NCI-H460 (cell line): ENCODE measurements at places on chromosomes 3 and 15. TPM values are rescaled to one million over a fixed set of nuclear protein-coding genes. Genes with fewer than 3 reads are reported as not detected.

The RLBP1 gene
- total RNA-seq = not detected in 2 replicates

GRCh38 chr3:74393426-74393825 is 221.0 kb downstream of the CNTN3 start:
- DNase-seq = no peak

The ADAMTSL3 gene
- total RNA-seq = not detected in 2 replicates

DNA sequence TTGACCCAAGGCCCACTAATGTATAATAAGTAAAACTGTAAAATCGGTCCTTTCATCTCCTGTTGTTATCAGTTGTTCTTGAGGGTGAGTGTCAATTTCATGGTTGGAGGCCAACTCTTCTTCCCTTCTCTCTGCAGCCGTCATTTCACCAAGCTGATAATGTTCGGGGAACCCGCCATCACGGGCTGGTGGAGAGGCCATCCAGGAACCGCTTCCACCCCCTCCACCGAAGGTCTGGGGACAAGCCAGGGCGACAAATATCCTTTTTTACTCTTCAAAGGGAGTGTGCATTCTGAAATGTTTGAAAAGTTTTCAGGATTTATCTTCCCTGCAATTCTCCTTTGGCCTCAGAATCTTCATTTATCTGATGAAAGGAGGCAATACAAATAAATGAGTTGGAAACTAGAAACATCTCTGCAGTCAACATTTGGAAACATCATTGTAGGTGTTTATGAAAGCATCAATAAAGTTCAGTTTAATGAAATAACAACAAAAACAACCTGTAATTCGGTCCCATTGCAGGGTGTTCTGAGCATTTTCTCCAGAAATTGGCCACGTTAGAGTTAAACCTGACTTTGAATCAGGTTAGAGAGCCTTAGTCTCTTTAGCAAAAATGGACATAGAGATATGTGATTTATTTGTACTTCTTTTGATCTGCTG is 63.9 kb downstream of the CRTC3 start:
- DNase-seq = peak; percentile 41

- DNase-seq = no peak
These were observed 50.6 kb upstream of the SLC7A14 start for GRCh38 chr3:170636400-170636973.
